Daoy (cell line): ENCODE measurements at places on chromosomes 4 and X.

DNA sequence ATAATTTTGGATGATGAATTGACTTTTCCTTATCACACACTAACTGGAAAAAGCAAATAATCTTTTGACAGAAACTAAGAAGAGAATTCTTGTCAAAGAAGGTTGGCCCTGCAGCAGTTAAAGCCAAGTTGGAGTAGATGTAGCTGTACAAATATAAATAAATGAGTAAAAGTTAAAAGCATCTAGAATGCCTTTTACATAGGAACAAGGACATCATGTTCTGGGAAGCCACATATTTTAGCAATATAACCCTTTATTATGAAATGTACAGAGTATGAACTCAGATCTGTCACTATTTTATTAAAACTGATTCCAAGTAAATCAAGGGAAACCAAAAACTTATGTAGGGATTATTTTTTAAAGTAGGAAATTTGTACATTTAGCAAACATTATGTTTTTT lies 269.4 kb upstream of the FAT4 start:
- DNase-seq, result no peak

GRCh38 chrX:71198066-71198465 lies 25.0 kb upstream of the GJB1 start:
- DNase-seq, result no peak

- DNase-seq, result no peak
These were observed 8.4 kb upstream of the TBL1X start for GRCh38 chrX:9456250-9457074.

GRCh38 chrX:22122510-22122909 lies 90.4 kb downstream of the PHEX start:
- DNase-seq, result peak; percentile 42

GRCh38 chrX:55490974-55491373 lies 1.3 kb upstream of the USP51 start:
- no peak for DNase-seq

DNA sequence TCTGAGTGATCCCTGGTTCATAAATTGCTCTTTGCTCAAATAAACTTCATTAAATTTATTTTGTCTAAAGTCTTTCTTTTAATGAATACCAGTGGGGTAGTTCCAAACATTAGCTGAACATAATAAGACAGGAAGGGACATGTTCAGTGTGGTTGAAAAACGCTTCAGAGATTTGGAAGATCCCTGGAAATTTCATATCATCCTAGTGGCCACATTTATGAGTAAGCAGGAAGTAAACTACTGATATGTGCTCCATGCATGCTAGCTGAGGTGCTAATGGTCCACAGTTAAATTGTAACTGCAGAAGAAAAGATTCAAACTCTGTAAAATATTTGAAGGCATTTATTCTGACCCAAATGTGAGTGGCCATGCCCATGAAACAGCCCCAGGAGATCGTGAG lies 1328.7 kb downstream of the ADGRL3 start:
- DNase-seq, result no peak

DNA sequence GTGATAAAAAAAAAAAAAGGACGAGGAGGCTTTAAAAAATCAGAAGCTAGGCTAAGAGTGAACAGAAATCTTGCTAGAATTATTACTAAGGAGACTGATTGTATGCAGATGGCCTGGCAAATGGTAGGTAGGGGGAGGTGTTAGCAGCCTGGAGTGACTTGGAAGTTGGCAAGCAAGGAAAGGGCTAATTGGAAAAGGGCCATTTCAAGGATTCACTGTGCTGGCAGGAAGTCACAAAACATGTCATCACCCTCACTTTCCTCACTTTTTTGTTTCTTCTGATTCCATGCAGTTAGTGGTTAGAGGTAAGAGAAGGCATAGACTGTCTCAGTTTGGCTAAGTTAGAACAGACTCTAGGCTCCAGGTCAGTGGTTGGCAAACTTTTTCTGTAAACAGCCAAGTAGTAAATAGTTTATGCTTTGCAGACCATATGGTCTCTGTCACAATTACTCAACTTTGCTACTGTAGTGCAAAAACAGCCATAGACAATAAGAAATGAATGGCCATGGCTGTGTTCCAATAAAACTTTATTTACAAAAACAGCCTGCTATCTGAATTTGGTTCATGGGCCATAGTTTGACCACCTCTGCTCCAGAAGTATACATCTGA lies 646.5 kb upstream of the ACTRT1 start:
- no peak for DNase-seq

- no peak for DNase-seq
These were observed 67.0 kb downstream of the EFNB1 start for GRCh38 chrX:68895778-68896177.

- no peak for DNase-seq
These were observed 26.5 kb upstream of the HERC6 start for GRCh38 chr4:88352062-88352740.

DNA sequence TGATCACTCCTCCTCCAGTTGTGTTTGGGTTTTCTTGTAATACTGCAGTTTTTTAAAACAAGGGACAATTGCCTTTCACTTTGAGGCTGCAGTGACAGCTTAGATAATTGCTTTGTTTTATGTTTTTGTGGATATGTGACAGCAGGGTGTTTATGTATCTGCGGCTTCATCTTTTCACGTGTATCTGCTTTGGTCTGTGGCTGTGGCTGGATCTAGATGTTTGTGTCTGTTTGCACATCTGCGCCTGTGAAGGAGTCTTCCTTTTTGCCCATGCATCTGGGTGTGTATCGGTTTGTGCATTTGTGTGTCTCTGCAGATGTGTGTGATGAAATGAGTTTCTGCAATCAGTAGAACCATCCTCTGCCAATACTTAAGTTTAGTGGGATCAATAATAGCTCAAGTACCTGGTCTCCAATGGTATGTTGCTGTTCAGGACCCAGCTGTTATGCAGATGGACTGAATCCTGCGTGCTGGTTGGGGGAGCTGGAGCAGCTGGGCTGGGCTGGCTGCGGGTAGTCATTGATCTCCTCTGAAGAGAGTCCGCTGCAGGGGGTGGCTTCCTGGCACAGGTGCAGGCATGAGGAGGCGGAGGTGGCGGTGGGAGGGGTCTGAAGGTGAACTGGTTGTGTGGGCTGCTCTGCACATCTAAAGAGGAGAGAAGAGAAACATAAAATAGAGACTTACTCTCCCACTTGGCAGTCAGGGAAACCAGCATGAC lies 390.3 kb downstream of the SH2D1A start:
- DNase-seq, result no peak

GRCh38 chr4:71830-72229 lies 18.7 kb downstream of the ZNF595 start:
- DNase-seq, result no peak

- no peak for DNase-seq
These were observed 11.6 kb downstream of the MAGEB16 start for GRCh38 chrX:35809781-35810180.

DNA sequence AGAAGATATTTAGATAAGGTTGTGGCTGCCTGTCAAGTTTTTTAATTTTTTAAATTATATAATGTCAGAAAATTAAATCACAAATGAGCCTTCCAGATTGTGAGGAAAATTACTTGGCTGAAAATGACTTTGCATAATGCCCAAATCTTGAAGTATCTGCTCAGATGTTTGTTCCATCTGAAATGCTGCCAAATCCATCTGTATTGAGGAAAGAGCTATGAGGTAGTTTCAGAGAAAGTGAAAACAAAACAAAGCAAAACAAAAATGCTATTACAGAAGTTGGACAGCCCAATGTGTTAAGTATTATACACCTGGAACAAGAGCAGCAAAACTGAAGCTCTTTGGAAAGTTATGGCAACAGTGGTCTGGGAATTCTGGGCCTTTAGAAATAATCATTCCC lies 23.3 kb upstream of the GUCY1B1 start:
- no peak for DNase-seq

GRCh38 chr4:98204236-98204553 lies 57.0 kb upstream of the RAP1GDS1 start:
- no peak for DNase-seq

DNA sequence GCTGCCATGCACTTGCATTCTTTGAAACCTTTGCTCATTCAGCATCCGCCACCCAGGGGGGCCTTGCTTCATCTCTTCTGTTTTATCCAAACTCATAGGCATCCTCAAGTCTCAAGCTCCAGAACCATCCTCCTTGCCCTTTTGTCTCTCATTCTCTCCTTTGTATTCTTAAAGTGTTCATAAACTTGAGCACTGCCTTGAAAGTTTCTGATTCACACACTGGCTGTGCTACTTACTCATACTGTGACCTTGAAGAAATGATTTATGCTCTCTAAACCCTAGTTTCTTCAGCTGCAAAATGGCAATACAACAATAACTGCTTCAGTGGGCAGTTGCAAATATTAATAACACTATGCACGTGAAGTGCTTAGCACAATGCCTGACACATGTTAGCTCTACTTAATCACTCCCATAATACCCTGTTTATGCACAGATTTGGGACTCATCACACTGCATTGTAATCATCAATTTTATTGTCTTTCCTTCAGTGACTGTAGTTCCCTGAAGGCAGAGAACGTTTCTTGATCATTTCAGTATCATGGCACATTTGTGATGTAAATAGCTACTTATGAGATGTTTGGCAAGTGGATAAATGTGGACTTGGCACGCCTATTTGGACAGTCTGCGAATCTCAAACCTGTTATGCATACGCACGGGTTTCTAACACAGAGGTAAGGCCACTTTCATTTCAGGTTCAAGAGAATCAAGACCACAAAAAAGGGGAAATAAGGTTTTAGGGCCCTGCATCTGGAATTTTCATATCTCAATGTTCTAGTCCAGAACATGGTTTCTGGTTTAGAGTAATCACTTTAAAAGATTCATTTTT lies 291.0 kb downstream of the LDB2 start:
- no peak for DNase-seq

DNA sequence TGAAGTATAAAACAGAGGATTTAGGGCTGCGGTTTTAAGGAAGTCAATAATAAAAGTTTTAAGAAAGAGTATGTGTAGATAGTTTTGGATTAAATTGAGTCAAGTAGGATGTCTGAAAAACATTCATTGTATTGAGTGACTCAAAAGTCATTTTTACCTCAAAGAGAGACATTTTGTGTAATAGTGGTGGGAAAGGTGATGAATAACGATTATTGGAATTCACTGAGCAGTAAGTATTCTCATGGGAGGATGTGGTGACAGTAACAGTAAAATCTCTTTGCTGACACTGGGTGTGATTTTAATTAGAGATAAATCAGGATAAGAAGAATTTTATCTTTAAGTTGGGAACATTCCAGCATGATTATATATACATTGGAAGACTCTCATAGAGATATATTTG lies 233.6 kb downstream of the PDHA2 start:
- no peak for DNase-seq

DNA sequence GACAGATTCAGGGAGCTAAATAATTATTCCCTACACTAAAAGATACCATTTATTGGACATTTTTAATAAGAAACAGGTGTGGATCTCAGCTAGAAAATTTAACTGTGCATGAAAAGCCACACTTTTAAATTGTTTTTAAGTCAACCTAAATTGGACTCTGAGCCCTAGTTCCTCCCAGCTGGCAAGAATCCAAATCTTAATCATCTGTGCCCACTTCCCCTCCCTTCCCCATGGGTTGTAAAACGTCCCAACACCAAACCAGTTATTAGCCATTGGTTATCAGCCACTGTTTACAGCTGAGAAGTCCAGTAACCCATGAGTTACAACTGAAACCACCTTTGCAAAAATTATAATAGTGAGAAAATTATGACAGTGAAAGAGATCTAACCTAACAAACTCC lies 125.6 kb upstream of the S100G start:
- DNase-seq, result no peak

DNA sequence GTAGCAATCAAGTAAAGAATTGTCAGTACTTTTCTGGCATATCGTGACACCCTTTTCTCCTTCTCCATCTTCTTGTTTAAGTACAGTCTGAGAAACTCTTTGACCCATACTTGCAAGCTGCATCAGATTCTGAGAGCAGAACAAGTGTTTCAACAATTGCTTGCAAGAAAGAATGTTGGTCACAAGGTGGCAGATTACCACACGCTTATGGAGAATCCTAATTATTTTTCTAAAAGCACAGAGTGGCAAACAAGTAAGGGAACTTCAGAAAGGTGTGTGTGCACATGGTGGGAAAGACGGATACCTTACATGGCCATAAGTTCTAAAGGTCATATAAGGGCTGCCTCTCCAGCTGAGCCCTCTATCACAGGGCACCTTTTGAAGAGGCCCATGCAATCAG lies 136.4 kb upstream of the FGF13 start:
- DNase-seq, result peak; percentile 3

GRCh38 chrX:131923614-131924250 lies 99.4 kb upstream of the STK26 start:
- no peak for DNase-seq

GRCh38 chr4:108170631-108171338 lies 2.1 kb upstream of the LEF1 start:
- DNase-seq, result peak; percentile 59
